ENCODE measurements at places on chromosomes 13 and 19.

DNA sequence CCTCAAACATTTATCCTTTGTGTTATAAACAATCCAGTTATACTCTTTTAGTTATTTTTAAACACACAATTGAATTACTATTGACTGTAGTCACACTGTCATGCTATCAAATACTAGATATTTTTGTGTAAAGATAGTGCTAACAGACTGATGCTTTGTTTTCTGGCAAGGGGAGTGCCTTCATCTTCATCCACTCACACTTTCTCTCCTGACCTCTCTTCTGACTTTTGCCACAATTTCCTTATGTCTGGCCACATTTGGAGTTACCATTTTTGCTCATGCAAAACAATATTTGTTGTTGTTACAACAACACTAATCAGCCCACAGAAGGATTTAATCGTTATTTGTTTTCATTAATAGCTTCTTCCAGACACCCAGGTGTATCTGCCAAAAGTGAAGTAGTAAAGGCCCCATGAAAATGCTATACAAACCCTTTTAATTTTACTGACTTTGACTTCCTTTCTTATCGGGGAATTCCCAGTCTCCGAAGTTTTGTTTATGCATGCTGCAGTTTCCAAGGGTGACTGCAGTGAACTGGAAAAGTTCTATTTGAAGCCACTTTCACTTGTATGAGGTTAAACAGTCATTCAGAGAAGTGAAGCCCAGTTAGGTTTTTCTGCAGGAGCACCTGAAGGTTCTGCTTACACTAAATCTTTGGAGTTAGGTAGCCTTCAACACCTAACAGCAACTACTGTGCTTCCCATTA, 66.1 kb upstream of the FRY start:
- no peak for DNase-seq

DNA sequence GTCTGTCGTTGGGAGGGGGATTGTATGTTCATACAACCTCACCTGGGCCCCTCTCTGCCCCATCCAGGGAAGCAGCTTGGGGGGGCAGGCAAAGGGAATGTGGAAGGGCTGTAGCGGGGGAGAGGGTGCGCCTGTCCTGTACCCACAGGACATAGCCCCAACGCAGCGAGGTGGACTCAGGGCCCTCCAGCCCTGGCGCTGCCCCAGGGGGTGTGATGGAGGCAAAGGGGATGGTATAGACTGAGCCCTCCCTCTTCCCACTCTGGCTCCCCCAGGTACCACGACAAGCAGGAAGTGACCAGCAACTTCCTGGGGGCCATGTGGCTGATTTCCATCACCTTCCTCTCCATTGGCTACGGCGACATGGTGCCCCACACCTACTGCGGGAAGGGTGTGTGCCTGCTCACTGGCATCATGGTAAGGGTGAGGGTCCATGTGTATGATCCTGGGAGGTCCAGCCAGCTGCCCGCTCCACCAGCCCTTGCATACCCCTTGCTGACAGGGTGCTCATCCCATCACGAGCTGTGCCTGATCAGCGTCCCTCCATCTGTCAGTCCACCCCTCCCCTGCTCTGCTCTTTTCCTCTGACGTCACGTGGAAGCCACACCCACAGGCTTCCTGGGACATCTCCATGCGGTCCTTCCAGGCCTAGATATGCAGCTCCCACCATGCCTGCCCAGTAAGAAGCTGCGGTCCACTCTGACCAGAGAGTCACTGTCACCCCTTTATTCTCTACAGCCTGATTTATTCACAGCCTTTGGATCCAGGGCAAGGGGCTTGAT, 18.3 kb downstream of the KCNN1 start:
- DNase-seq: no peak

GRCh38 chr19:11722414-11722813, 16.3 kb downstream of the ZNF823 start:
- no peak for DNase-seq

DNA sequence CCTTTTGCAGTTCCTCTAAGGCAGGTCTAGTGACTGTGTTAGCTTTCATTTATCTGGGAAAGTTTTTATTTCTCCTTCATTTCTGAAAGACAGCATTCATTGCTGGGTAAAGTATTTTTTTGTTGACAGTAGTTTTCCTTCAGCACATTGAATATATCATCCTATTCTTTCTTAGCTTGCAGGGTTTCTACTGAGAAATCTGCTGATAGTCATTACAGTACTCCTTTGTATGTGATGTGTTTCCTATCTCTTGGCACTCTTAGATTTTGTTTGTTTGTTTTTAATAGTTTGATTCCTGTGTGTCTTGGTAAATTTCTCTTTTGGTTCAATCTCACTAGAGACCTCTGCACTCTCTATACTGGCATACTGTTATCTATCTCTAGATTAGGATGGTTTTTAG, 1667.9 kb downstream of the SLITRK1 start:
- no peak for DNase-seq

- DNase-seq: no peak
These were observed 56.6 kb downstream of the CEBPG start for GRCh38 chr19:33429891-33430673.

GRCh38 chr19:38729653-38730469, 14.4 kb downstream of the CAPN12 start:
- peak; percentile 90 for DNase-seq

DNA sequence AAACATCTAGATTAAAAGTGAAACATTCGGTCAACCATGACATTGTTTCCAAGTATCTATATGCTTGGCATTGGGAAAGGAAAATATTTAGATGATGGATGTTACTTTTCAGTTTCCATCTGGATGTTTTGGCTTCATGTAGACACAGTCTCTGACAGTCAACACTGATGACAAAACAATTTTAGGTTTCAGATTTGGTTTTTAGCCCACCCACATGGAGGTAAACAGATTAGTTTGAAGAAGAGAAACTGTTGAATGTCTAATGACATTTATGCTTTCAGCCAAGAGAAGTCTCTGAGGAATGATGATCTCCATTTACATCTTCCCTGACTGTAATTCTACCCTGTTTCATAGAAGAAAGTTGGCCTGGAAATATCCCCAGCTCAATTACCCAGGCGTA, 379.1 kb downstream of the SLITRK6 start:
- no peak for DNase-seq

DNA sequence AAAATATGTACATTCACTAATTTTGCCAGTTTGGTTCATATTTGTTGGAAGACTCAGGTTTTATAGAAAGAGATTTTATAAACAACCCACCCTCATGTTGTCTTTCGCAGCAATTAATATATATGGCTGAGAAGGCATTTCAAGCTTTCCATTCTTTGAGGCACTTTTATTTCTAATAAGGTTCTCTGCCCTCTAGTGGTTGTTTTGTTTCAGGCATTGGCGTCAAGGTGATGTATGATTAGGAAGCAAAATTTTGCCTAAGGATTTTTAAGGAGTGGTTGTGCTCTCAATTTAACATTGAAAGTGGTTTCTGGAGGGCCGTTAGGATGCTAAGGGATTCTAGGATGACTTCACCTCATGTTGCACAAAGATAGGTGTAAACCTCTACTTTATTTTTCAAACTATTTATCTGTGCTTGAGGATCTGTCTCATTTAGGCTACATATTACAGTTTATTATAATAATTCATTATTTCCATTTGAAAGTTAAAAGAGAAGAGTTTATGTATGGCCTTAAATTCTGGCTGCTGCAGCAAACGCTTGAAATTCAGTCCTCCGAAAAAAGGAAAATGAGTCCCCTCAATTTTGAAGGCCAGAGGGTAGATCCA, 35.9 kb downstream of the OXGR1 start:
- DNase-seq: no peak

All from activated CD8-positive, alpha-beta memory T cell treated with anti-CD3 and anti-CD28 coated beads for 24 hours (primary cell).